Activated CD4-positive, alpha-beta T cell treated with anti-CD3 and anti-CD28 coated beads, Interleukin-2, amount 50 U/mL, for 16 hours (primary cell): ENCODE measurements at places on chromosomes 3 and 15.

- DNase-seq = no peak
Measured at GRCh38 chr3:4687167-4687566, 194.0 kb downstream of the ITPR1 start.

DNA sequence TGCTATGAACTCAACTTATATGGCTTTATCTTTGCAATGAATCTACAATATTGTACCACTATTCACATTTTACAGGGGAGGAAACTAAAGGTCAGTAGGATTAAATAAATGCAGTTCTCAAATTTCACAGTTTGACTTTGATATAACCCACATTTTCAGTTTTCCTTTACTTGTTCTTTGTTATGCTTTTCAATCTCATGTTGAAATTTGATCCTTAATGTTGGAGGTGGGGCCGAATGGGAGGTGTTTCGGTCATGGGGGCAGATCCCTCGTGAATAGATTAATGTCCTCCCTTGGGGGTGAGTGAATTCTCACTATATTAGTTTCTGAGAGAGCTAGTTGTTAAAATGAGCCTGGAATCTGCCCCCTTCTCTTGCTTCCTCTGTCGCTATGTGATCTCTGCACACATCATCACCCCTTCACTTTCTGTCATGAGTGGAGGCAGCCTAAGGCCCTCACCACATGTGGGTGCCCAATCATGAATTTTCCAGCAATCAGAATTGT is 44.7 kb downstream of the CD200 start:
- DNase-seq = no peak

DNA sequence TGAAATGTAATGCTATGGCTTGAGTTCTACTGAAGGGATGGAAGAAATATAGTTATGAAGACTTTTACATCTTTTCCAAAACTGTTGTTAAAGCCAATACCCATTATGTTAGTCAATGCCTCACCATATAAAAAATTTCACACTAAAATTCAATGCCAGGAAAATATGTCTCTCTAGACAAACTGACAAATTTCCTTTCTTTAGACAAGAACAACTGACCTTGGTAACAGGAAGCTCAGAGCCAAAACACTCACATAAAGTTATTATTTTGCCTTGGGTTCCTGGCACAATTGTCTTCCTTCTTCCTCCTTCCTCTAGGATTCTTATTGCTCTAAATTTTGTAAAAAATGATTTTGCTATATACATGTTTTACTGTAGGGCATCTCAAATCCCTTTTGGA is 26.7 kb downstream of the INTS14 start:
- DNase-seq = no peak

DNA sequence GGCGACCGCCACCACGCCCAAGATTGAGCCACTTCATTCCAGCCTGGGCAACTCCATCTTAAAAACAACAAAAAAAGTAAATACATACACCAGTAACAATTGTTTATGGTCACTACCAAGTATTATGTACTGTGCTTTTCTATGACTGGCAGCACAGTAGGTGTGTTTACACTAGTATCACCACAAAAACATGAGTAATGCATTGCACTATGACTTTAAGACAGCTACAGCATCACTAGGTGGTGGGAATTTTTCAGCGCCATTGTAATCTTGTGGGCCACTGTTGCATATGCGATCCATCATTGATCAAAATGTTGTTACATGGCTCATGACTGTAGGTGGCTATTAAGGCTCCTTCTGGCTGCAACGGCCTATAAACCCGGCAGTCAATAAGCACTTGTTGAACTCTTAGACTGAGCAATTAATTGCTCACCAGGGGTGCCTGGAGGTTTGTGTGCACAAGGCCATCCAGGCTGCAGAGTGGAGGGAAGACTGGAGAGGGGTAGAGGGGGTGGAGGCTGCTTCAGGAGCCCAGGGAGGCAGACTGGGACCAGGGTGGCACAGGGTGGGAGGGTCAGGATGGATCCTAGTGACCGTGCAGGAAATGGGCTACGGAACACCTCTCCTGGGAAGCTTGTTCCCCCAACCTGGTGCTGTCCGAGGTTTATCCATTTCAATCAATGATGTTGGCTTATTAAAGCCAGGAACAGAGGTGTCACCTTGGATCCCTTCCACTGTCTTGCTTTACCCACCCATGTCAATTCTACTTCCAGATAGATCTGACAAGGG is 17.9 kb upstream of the COPG1 start:
- DNase-seq = peak; percentile 29

DNA sequence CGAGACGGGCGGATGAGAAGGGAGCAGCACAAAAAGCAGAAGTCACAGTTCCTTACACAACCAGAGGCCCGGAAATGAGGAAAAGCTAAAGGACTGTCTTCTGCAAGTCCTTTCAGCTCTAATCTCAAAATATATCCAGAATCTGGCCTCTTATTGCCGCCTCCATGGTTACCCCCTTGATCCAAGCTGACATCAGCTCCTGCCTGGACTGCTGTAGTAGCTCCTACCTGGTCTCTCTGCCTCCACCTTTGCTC is 324.0 kb upstream of the ROPN1 start:
- DNase-seq = no peak

DNA sequence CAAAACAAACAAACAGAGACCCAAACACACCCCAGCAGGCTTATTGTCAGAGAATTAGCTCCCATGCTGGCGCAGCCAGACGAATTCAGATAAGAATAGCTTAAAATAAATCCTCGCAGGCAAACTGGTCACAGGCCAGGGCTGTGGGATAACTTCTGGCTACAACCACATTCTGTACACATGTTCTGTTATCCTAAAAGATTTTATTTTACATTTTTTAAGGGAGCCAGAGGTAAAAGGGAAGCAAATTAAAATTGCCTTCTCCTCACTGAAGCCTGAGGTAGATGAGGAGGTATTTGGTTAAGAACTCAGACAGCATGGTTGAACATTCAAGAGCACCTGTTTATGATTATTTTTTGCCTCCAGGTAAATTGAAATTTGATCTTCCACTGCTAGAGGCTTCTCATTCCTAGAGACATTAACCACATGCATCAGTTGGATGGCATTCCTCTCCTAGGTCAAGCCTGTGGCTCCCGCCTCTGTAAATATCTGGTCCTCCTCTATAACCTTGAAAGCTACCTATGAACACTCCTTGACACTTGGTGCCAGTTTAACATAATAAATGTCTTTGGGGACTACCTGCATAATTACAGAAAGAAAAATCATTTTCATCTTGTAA is 190.3 kb downstream of the SATB1 start:
- DNase-seq = no peak

GRCh38 chr15:98232761-98233160 is 272.3 kb downstream of the ARRDC4 start:
- no peak for DNase-seq

DNA sequence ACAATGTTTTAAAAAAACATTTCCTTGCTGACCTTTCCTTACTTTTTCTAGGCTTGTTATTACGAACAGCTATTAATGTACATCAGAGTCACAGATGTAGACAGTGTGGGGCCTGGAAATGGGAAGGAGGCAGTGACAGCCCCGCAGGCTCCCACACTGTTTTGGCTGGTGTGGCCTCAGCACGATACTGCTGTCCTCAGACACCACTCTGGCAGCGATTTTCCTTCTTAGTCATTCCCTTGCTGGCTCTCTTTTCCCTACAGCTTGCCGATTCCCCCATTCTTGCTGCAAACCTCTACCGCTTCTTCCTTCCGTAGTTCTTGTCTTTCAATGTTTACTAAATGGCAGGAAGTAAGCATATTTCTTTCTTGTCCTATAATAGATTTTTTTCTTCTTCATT is 113.1 kb downstream of the ABI3BP start:
- no peak for DNase-seq

DNA sequence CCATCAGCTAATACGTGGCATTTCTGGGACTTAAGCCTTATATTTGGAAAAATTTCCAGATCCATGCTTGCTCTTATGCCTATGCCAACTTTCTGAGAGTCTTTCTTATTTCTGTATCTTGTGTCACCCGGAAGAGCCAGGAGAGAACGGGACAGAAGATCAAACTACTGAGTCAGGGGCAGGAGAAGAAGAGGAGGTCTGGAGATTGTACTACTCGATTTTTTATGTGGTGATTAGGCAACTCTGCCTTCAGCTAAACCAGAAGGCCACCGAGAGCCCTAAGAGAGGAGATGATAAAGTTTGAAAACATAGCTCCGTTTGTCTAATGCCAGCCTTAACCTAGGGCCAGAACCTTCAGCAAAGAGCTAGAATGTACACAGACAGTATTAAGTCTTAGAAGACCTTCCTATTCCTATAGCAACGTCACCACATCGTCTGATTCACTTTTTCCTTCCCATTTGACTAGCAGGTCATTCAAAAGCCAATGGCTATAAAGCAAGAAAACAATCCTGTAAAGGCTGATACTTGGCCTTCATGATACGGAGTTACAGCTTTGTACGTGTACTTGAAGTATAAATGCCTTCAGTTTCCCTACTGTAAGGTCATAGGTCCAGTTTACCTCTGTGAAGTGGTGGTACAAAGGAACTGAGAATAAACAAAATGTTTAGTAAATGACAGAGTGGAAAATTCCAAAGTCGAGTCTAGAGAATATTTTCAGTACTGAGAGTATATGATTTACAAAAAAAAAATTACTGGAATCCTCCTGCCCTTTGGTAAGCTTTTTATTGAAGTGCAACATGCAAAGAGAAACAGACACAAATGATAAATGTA is 96.1 kb upstream of the ICE2 start:
- peak; percentile 84 for DNase-seq

DNA sequence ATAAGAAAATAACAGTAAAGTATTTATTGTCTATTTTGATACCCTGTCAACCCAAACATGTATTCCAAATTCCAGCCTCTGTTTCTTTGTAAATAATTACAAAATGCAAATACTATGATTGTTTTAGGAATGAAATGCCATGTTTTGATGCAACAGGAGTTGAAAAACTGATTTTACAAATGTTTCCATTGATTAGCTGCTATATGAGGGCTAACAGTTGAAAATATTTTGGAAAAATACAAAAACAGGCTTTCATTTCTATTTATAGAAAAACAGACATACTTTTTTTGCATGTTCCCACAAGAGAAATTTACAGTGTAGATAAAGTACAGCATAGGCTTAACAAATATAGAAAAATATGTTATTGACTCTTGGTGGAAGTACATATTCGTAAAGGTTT is 20.0 kb downstream of the MBNL1 start:
- no peak for DNase-seq

DNA sequence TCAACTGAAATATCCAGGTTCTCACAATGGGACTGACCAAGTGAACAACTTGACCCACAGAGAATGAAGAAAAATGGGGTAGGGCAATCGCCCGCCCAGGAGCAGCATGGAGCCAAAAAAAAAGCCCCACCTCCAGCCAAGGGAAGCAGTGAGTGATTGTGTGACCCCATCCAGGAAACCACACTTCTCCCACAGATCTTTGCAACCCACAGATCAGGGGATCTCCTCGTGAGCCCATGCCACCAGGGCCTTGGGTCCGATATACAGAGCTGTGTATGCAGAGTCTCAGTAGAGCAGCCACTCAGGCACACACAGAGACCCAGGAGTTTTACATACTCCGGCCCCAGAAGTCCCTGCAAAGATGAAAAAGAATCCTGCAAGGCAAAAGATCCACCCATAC is 35.7 kb downstream of the PYGO1 start:
- DNase-seq = no peak

DNA sequence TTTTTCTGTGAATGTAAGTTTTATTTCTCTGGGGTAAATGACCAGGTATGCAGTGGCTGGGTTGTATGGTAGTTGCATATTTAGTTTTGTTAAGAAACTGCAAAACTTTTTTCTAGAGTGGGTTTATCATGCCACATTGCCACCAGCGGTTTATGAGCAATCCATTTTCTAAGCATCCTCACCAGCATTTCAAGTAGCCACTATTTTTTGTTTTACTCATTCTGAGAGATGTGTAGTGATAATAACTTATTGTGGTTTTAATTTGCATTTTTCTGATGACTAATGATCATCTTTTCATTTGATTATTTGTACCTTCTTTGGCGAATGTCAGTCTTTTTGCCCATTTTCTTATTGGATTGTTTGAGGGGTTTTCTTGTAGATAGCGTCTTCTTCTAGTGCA is 56.2 kb downstream of the SPRED1 start:
- DNase-seq = peak; percentile 61
